ENCODE measurements at places on chromosomes 6 and 20.

GRCh38 chr20:34060970-34061369, 51.1 kb downstream of the EIF2S2 start:
- no peak for DNase-seq

- DNase-seq = no peak
Observed at GRCh38 chr6:4187480-4187879, 52.1 kb upstream of the ECI2 start.

- no peak for DNase-seq
Observed at GRCh38 chr6:3285732-3286131, 27.0 kb downstream of the PSMG4 start.

DNA sequence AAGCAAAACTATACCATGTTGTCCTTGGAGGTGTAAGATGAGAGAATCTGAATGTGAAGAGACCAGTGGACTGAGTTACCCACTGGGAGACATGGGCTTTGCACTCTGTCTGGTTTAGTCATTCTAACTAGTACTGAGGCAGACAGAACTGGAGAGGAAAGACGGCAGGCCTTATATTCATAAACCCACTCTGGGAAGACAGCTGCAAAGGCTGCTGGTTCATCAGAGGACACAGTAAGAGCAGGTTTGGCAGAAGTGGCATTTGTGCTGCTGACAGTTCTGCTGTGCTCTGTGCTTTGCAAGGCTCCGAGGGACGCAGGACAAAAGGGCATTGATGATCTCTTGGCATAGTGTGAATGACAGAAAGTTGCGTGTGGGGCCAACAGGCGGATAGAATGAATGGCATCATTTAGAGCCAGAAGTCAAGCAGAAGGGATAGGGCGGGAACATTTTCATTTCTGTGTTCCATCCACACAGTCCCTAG, 142.3 kb upstream of the TENT5A start:
- DNase-seq = peak; percentile 23

- DNase-seq = peak; percentile 73
Observed at GRCh38 chr6:105428342-105428957, 25.6 kb upstream of the PREP start.

DNA sequence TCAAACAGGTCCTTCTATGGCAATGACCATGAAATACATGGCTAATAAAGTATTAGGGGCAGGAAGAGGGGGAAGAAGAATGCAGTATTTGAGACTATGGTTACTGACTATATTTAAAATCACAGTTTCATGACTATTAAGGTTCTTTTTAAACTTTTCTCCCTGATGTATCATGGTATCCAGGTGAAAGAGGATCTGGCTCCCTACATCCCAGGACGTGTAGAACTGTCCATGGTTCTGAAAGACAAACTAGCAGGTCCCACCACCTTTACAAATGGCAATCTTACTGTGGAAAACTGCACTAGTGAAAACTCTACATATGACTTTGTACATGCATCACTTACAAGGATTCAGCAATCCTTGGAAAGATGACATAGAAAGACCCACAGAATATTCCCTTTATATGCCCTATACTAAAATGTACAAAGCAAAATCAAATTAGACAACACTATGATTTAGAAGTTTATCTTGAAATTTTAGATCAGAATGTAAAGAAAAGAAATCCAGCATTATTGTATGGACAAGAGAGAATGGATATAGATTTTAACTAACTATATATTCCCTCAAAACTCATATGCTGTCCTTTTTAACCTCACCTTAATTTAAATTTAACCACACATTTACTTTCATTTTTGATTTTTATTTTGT, 33.5 kb downstream of the RPP21 start:
- no peak for DNase-seq

- DNase-seq = no peak
Observed at GRCh38 chr20:36010825-36011224, 42.4 kb downstream of the CNBD2 start.

DNA sequence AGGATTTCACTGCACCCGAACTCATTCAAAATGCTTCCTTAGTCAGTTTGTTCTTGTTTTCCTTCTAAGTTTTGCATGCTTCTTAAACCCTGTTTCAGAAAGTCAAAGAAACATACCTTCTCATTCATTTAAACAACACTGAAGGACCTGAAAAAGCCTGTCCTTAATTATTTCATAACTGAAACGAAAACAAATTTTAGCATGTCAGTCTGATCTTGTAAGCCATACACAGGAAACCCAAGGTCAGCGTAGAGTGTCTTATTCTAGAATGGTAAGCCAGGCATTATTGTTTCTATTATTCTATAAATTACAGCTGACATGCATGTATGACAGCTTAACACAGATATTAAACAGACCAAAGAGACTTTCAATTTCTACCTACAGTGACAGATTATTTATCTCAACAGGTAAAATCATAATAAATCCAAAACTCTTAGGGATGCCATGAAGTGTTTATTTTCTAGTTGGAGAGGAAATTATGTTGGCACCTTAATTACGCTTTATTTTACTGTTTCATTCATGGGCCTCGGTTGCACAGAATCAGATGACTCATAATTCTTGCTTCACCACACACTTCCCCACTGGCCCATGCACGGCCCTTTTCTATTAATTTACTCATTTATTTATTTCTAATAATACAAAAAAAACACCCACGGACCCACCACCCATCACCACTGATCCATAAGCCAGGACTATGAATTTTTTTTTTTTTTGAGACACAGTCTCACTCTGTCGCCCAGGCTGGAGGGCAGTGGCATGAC, 39.3 kb upstream of the DUSP22 start:
- DNase-seq = no peak

GRCh38 chr6:166346965-166347364, 4.6 kb upstream of the SFT2D1 start:
- no peak for DNase-seq

DNA sequence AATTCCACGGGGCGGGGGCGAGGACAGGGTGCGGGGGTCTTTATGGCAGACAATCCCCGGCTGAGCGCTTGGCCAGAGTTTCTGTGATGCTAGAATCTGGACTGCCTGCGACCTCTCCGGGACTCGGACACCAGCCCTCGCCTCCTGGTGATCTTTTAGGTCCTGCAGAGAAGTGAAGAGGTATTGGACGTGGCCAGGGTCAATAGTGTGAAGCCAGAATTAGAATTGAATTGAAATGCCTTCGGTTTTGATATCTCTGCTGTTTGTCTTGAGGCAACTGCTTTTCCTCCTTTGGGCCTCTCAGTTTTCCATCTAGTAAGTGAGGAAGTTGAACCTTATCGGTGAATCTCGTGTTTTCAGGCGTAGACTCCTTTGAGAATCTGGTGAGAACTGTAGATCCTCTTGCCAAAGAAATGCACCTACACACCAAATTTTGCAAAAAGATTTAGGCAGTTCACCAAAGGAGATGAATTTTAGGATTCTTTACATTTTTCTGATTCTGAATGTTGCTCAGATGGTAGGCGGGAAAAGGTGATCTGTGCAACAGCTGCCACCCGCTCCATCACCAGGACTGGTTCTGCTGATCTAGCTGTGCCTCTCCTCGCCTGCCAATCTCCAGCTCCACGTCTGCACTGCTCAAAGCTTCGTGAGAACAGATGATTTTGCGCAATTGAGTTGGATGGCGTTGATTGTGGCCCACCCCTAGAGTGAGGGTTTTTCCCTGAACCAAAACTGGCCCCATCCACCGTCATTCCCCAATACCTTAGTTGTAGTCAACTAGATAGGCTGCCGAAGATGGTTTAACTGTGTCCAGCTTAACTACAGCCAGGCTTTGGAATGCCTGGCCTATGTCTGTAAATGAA, 837 bp upstream of the OSER1 start:
- DNase-seq = peak; percentile 74

DNA sequence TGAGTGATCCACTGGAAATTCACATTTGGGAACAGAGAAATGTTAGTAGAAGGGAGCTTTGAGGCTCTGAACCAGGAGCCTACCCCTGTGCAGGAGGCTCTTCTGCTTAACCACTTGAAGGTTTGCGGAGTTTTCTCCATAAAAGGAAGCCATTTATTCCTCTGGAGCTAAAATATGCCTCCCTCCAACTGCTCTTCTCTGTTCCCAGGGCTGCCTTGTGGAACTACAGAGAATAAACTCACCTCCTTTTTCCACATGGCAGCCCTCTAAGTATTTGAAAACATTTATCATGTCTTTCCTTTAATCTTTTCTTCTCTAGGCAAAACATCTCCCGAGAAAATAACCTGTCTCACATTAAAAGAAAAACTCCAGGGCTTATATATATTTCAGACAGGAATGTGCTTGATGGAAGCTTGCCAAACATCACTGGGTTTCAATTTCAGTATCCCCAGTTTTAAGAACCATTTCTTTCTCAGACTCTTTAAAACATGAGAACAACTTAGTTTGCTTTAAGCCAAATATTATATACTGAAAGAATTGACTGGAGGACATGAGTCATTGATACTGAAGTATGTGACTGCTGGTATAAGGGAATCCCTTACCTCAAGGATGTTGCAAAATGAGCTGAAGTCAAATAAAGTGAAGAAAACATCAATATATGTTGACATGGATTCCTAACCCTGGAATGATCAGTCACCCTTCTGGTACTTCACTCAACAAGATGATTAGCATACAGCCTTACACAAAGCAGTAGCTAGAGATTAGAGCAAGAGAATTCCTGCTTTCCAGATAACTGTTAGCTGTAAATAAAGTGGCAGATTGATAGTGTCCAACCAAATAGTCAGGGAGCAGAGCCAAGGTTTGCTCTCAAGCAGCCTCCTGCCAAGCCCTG, 74.0 kb downstream of the ZBTB2 start:
- DNase-seq = peak; percentile 76

GRCh38 chr20:54026295-54027064, 43.9 kb downstream of the BCAS1 start:
- no peak for DNase-seq

DNA sequence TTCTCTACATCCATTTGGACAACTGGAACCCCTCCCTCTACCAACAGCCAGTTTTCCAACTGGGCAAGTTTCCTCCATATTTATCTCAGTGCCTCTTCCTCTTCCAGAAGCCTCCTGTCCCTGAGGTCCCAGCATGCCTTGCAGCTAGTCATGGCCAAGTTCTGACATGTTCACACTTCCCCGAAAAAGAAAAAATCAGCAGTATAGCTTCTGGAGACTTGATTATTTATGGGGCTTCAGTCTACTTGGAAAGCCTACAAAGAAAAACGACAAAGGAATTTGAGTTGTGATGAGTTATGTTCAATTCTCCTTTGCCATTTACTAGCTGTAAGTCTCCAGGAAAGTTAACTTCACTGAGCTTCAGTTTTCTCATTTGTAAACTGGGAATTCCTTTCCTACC, 406.5 kb downstream of the MAFB start:
- no peak for DNase-seq

Measured in AG10803 (cell line).